ENCODE measurements at places on chromosomes 4 and X. TPM values are rescaled to one million over a fixed set of nuclear protein-coding genes. Genes with fewer than 3 reads are reported as not detected.

DNA sequence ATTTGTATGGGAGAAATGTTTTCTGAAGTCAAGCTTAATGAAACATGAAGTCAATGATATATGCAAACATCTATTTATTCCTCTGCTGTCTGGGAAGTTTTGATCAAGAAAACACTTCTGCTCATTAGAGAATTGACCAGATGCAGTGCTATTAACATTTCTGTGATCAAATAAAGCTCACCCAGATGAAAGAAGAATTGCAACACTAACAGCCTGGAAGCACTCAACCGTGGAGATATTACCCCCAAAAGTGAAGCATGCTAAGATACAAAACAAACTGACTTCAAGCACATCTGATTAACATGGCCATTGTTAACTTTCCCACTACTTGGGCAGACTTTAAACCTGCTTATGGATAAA lies 73.7 kb upstream of the GUCY1A1 start:
- no peaks in the 10 kb centered on the region for H3K27me3 ChIP-seq
- no peak overlapping the region for H3K4me3 ChIP-seq
- no peaks in the 10 kb centered on the region for H3K36me3 ChIP-seq
- DNase-seq: no peak
- H3K4me1 ChIP-seq: no peaks in the 10 kb centered on the region

- H3K27me3 ChIP-seq: no peaks in the 10 kb centered on the region
- H3K36me3 ChIP-seq: no peaks in the 10 kb centered on the region
- H3K4me1 ChIP-seq: peaks cover 2% of the 10 kb centered on the region
- H3K27ac ChIP-seq: no peak overlapping the region
- no peak for DNase-seq
Observed at GRCh38 chr4:29852537-29852936, 867.6 kb upstream of the PCDH7 start.

GRCh38 chr4:52566136-52567031 lies 92.7 kb downstream of the USP46 start:
- H3K4me1 ChIP-seq: peaks cover 9% of the 10 kb centered on the region
- H3K36me3 ChIP-seq: no peaks in the 10 kb centered on the region
- no peak overlapping the region for H3K4me3 ChIP-seq
- H3K27me3 ChIP-seq: peaks cover 2% of the 10 kb centered on the region
- no peak overlapping the region for H3K27ac ChIP-seq

- H3K27me3 ChIP-seq: no peaks in the 10 kb centered on the region
- no peaks in the 10 kb centered on the region for H3K4me1 ChIP-seq
Observed at GRCh38 chrX:150334981-150335380, 28.1 kb upstream of the MAMLD1 start.

GRCh38 chr4:65033899-65034298 lies 624.6 kb upstream of the TECRL start:
- no peak overlapping the region for H3K27ac ChIP-seq
- H3K4me1 ChIP-seq: no peaks in the 10 kb centered on the region
- no peaks in the 10 kb centered on the region for H3K27me3 ChIP-seq
- DNase-seq: no peak
- no peak overlapping the region for H3K4me3 ChIP-seq

DNA sequence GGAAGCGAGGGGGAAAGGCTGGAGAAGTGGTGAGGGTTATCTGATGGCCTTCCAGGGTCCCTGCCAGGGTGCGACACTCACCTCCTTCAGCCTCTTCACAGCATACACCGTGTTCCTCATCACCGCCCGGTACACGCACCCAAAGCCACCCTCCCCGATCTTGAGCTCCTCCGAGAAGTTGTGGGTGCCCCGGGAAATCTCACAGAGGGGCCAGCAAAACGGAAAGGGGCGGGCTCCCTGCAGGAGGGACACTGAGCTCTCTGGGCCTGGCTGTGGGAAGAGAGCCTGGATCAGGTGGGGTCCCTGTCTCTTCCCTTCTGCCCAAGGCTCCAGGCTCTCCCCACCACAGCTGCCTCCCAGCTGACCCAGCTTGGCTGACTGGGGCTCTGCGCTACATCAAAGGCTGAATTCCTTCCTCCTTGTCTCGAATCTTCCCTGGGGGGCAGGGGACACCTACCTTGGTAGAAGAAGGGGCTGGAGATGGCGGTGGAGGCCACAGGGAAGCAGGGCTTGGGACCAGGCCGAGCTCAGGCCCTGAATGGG lies 1.1 kb downstream of the IRAK1 start:
- no peak overlapping the region for H3K4me3 ChIP-seq
- H3K27me3 ChIP-seq: no peaks in the 10 kb centered on the region
- H3K27ac ChIP-seq: no peak overlapping the region
- H3K4me1 ChIP-seq: peaks cover 19% of the 10 kb centered on the region
- no peak for DNase-seq

- H3K4me3 ChIP-seq: no peak overlapping the region
- H3K36me3 ChIP-seq: peaks cover 4% of the 10 kb centered on the region
- H3K27ac ChIP-seq: no peak overlapping the region
- no peaks in the 10 kb centered on the region for H3K4me1 ChIP-seq
Observed at GRCh38 chr4:37837446-37837845, 11.0 kb downstream of the PGM2 start.

GRCh38 chr4:7335344-7336066 lies 99.2 kb downstream of the PSAPL1 start:
- no peaks in the 10 kb centered on the region for H3K36me3 ChIP-seq
- H3K27me3 ChIP-seq: no peaks in the 10 kb centered on the region
- H3K4me1 ChIP-seq: peaks cover 6% of the 10 kb centered on the region
- H3K27ac ChIP-seq: no peak overlapping the region

TMEM156 gene
- not detected for total RNA-seq

FAM149A gene
- 7.5 TPM for total RNA-seq

Measured in H1 (cell line).